ENCODE measurements at places on chromosomes 11 and 22. TPM values are rescaled to one million over a fixed set of nuclear protein-coding genes. Genes with fewer than 3 reads are reported as not detected.
A peak's percentile ranks its signal among the peaks of the same experiment; 100 is the strongest.

KIRREL3 gene
- total RNA-seq: not detected

DNA sequence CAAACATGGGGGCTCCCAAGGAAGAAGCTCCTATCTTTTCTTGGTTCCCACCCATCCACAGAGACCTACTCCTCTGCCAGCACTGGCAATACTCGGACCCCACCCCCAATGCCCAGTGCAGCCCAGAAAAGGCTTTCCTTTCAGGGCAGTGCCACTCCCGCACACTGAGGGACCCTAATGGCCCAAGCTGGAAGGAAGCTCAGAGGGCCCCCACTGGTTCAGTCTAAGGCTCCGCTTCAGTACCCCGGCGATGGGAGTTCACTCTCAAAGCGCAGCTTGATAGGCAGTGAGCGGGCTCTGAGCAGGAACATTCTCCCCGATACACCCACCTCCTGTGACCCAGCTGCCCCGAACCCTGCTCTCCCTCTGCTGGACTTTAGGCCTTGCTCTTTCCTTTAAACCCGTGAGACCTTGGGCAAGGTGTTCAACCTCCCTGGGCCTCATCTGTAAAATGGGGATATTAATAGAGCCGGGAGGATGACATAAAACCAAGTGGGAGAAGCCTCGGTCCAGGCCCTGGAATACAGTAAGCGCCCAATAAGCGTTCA is 48.4 kb downstream of the CHRDL2 start:
- peak overlapping the region; percentile 57 for H3K4me3 ChIP-seq
- no peaks in the 10 kb centered on the region for H3K36me3 ChIP-seq
- no peaks in the 10 kb centered on the region for H3K27me3 ChIP-seq

CD3D gene
- 8.5 TPM for total RNA-seq

GRCh38 chr11:114291842-114292680 is 4.1 kb upstream of the NNMT start:
- no peaks in the 10 kb centered on the region for H3K36me3 ChIP-seq
- peaks cover 35% of the 10 kb centered on the region for H3K4me1 ChIP-seq
- H3K27ac ChIP-seq: peak overlapping the region; percentile 66
- DNase-seq: no peak
- H3K27me3 ChIP-seq: no peaks in the 10 kb centered on the region

SPTBN2 gene
- total RNA-seq: 8.1 TPM

- no peak overlapping the region for H3K4me3 ChIP-seq
- H3K4me1 ChIP-seq: no peaks in the 10 kb centered on the region
- H3K27ac ChIP-seq: no peak overlapping the region
- H3K27me3 ChIP-seq: no peaks in the 10 kb centered on the region
These were observed 14.9 kb upstream of the SOX10 start for GRCh38 chr22:37999236-37999635.

GRCh38 chr11:86954269-86955110 is 705 bp downstream of the FZD4 start:
- H3K36me3 ChIP-seq: peaks cover 11% of the 10 kb centered on the region
- H3K27ac ChIP-seq: peak overlapping the region; percentile 86
- peaks cover 21% of the 10 kb centered on the region for H3K4me1 ChIP-seq
- no peaks in the 10 kb centered on the region for H3K27me3 ChIP-seq

DNA sequence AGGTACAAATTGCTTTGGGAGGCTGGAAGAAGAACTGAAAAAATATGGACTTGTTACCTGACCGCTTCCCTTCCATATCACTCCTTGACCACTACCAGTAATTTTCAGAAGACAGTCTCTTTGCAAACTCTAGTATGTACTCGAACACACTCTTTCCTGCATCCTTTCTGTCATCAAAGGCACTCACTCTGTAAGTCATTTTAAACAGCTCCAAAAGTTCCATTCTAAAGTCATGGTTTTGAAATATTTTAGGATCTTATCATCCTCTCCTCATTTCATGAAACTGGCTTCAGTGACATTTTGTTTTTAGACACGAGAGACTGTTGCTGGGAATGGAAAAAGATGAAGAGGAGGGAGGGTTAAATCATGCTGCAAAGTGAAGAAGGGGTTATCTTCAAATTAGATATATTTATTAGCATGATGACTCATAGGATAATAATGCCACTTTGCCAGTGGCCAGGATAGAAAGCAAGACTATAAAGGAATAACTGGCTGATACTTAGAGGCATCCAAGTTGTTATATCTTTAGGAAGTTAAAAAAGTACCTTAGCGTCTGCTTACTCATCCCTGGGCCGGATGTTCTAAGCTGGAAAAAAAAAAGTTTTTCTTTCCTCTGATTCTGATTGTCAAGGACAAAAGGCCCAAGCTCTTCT is 549.3 kb downstream of the METTL15 start:
- DNase-seq: no peak
- no peak overlapping the region for H3K4me3 ChIP-seq

UPB1 gene
- total RNA-seq: 1.5 TPM

MB gene
- 2.2 TPM for total RNA-seq

DNA sequence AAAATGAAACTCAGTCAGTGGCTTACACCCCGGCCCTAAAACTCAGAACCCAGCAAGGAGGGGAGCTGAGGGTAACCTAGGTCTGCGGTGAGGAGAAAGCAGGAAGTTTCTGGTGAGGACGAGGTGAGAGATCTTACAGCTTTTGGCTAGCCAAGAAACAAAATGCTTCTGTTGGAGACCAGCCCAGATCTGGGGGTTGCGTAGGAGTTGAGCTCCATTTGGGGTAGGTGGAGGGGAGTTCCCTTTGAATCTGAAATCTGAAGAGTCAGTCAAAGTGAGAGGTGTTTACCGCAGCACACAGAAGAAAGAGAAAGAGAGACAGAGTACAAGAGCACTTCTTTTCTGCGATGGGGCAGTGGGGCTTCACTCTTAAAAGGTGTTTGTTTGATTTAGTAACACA is 29.6 kb downstream of the EHF start:
- no peak for DNase-seq
- peak overlapping the region; percentile 60 for H3K27ac ChIP-seq
- H3K4me3 ChIP-seq: no peak overlapping the region
- H3K36me3 ChIP-seq: no peaks in the 10 kb centered on the region

DNA sequence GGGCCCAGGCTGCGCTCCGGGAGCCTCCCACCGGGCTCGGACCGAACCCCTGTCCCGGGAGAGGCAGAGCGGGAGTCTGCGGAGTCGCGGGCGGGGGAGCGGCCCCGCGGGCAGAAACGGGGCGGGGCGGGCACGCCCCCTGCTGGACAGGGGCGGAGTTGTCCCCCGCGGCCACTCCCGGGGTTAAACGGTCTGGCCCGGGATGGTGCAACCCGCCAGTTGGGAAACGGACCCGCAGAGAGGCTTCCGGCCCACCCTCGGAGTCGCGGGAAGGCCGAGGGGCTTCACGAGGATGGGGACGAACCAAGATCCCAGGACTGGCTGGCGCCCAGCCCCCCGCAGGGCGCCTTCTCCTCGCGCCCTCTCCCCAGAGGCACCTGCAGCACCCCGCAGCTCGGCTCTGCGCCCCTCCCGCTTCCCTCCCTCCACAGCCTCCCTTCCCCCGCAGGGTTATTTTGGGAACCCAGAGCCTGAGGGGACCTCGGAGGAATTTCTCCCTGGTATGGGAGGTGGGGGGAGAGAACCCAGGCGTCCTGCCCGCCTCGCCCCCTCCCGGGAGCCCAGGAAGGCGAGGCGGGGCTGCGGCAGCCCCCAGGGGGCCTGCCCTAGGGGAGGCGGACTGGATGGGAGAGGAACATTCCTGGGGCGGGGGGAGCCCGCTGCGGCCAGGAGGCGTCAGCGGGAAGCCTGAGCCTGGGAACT is 902 bp downstream of the RASGRP2 start:
- peak; percentile 92 for DNase-seq
- peaks cover 35% of the 10 kb centered on the region for H3K4me1 ChIP-seq
- H3K4me3 ChIP-seq: peak overlapping the region; percentile 60
- no peaks in the 10 kb centered on the region for H3K27me3 ChIP-seq
- peak overlapping the region; percentile 82 for H3K27ac ChIP-seq

DNA sequence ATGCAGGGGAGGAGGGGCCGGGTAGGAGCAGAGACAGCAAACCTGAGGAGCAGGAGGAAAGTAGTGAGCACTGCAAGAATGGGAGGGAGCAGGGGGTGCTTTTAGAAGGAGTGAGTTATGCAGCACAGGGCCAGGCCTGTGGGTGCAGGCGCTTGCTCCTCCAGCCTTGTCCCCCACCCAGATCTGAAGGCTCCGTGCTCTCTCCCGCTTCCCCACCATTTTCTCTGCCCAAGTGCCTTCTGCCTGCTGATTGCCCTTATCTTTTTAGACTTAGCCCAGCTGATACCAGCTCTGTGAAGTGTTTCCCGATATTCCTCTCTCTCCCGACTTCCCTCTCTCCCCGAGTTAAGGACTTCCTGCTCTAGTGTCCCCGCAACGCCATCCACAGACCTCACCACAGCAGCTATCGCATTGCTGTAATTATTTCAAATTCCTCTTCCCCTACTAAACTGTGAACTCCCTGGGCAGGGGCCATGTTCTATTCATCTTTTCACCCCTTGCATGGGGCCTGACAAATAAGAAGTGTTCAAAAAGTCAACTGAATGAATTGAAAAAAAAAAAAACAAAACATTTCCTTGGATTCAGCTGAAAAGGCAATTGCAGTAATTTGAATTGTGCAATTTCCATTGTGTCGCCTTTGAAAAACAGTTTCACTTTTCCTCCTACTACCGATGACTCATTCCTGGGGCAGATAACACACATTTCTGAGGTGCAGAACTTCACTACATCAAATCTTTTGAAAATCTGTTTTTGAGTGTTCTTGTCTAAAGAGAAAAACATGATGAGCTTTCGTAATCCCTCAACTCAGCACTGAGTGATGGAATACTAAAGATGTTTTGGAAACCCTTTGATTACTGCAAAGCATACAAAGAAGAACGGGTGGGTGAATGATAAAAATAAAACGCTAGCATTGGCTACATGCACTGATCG is 69.7 kb upstream of the BMAL1 start:
- peak; percentile 70 for DNase-seq
- peak overlapping the region; percentile 44 for H3K4me3 ChIP-seq
- no peaks in the 10 kb centered on the region for H3K27me3 ChIP-seq
- H3K4me1 ChIP-seq: peaks cover 16% of the 10 kb centered on the region

DNA sequence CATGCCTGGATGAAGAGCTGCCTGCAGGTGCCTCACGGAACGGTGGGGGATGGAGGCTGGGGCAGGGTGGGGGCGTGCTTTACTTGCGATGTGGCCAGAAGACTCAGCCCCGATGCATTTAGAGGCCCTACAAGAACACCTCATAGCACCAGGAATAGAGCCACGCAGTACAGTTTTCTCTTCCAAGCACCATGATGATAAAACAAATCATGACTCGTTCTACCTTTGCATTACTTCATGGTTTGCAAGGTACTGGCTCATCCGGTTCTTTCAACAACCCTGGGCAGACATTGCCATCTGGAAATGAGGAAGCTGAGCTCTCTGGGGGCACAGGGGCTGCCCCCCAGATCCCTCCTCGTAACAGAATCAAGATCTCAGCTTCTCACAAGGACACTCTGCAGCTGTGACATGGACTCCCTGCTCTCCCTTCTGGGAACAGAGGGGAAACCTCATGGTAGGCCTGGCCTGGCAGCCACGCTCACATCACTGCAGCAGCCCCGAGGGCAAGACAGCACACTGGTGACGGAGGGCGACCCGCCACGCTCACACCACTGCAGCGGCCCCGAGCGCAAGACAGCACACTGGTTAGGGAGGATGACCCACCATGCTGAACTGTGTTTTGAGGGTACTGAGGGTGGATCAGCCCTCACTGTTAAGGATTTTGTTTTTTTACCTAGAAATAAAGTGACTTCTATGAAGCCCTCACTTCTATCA is 46.9 kb downstream of the PHF21B start:
- no peaks in the 10 kb centered on the region for H3K36me3 ChIP-seq
- DNase-seq: no peak
- peaks cover 9% of the 10 kb centered on the region for H3K27me3 ChIP-seq

Measured in upper lobe of right lung (tissue), 1 donor.